ENCODE measurements at places on chromosomes 4 and X. TPM values are rescaled to one million over a fixed set of nuclear protein-coding genes. Genes with fewer than 3 reads are reported as not detected.

The PASD1 gene
- not detected for total RNA-seq

DNA sequence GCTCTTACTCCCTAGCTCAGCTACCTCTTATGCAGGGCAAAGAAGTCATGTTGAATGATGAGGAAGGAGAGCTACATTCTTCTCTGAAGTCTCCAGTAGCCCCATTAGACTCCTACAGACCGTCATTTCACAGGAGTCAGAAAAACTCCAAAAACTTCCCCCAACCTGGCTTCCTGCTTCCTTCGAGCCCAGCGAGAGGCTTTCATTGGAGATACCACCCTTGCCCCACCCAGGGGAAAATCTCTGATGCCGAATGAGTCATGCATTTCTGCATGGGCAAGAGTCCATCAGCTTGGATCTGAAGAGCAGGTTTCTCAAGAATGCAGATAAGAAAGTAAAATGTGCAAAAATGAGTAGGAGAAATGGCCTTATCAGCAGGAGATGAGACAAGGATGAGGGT is 53.0 kb downstream of the ARSF start:
- no peak overlapping the region for H3K27ac ChIP-seq
- no peak overlapping the region for H3K4me3 ChIP-seq
- no peaks in the 10 kb centered on the region for H3K4me1 ChIP-seq
- H3K36me3 ChIP-seq, result no peaks in the 10 kb centered on the region

- no peaks in the 10 kb centered on the region for H3K27me3 ChIP-seq
- H3K4me3 ChIP-seq, result no peak overlapping the region
- no peak for DNase-seq
- no peaks in the 10 kb centered on the region for H3K36me3 ChIP-seq
- H3K27ac ChIP-seq, result no peak overlapping the region
These were observed 38.3 kb downstream of the NDNF start for GRCh38 chr4:121034017-121034416.

- no peaks in the 10 kb centered on the region for H3K36me3 ChIP-seq
- H3K4me1 ChIP-seq, result no peaks in the 10 kb centered on the region
- H3K27ac ChIP-seq, result no peak overlapping the region
- DNase-seq, result no peak
- H3K27me3 ChIP-seq, result no peaks in the 10 kb centered on the region
These were observed 12.5 kb upstream of the CXCL13 start for GRCh38 chr4:77593101-77593500.

DNA sequence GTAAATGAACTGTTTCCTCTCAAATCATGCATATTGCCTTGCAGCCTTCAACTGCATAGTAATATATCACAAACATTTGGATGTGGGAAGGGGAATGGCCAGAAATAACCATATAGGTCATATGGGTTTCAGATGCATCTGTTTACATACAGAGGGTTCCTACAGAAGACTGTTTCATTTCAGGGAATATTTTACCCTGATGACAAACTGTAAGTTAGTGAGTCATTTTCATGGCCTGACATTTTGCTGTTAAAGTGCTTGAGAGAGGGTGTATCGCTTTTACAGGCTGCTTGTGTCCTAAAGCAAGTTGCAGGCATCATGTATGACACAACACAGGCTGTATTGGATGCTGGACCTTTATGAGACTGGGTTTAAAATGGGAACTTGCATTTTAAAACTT is 25.5 kb upstream of the AMOT start:
- no peak overlapping the region for H3K4me3 ChIP-seq
- no peaks in the 10 kb centered on the region for H3K27me3 ChIP-seq
- DNase-seq, result no peak
- no peak overlapping the region for H3K27ac ChIP-seq

GRCh38 chr4:19438233-19438632 is 813.5 kb upstream of the SLIT2 start:
- H3K4me1 ChIP-seq, result no peaks in the 10 kb centered on the region
- DNase-seq, result no peak
- no peak overlapping the region for H3K4me3 ChIP-seq
- peaks cover 9% of the 10 kb centered on the region for H3K36me3 ChIP-seq
- no peak overlapping the region for H3K27ac ChIP-seq
- H3K27me3 ChIP-seq, result peaks cover 5% of the 10 kb centered on the region

- H3K27me3 ChIP-seq, result no peaks in the 10 kb centered on the region
- DNase-seq, result no peak
- no peak overlapping the region for H3K4me3 ChIP-seq
- H3K36me3 ChIP-seq, result no peaks in the 10 kb centered on the region
- H3K4me1 ChIP-seq, result no peaks in the 10 kb centered on the region
- no peak overlapping the region for H3K27ac ChIP-seq
These were observed 297.7 kb upstream of the HAND2 start for GRCh38 chr4:173827707-173828106.

The SERPINA7 gene
- total RNA-seq, result not detected

DNA sequence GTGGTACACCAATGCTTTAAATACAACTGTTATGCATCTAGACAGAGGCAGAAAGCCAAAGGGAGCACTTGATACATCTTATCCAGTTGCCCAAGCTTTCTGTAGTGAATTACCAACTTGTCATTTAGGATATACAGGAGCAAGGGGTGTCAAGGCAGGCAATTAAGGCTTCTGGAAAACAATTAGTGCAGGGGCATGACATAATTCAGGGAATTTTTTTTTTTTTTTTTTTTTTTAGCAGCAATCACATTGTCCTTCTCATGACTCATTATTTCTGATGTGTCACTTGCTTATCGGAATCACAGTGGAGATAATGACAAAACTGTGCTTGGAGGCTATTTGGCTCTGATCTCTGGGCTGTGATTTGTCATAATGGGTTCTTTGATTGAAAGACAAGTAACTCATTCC is 259.5 kb downstream of the ARHGAP24 start:
- no peaks in the 10 kb centered on the region for H3K27me3 ChIP-seq

The ARHGEF38 gene
- not detected for total RNA-seq

- H3K27ac ChIP-seq, result no peak overlapping the region
- peaks cover under 1% of the 10 kb centered on the region for H3K4me1 ChIP-seq
- H3K4me3 ChIP-seq, result no peak overlapping the region
- H3K27me3 ChIP-seq, result no peaks in the 10 kb centered on the region
- H3K36me3 ChIP-seq, result peaks cover 6% of the 10 kb centered on the region
These were observed 195.3 kb upstream of the ANKRD50 start for GRCh38 chr4:124907881-124908280.

DNA sequence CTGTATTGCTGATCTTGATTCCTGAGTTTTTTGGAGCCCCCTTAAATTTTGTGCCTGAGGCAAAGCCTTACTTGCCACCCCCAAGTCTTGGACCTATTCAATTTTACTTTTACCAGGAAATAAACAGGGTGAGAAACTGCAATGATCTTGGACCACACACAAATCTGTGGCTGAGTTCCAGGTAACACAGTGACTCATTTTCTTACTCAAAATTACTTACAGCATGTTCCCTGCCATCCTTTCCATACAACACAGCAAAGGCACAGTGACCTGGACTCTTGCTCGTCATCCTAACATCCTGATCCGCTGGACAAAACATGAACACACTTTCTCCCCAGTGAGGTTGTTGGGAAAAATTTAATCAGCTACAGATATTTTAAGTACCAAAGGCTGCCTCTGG is 60.7 kb upstream of the S100G start:
- no peak overlapping the region for H3K27ac ChIP-seq
- H3K36me3 ChIP-seq, result no peaks in the 10 kb centered on the region
- no peaks in the 10 kb centered on the region for H3K4me1 ChIP-seq
- H3K4me3 ChIP-seq, result no peak overlapping the region
- H3K27me3 ChIP-seq, result no peaks in the 10 kb centered on the region

The SCML2 gene
- 9.5 TPM for total RNA-seq

DNA sequence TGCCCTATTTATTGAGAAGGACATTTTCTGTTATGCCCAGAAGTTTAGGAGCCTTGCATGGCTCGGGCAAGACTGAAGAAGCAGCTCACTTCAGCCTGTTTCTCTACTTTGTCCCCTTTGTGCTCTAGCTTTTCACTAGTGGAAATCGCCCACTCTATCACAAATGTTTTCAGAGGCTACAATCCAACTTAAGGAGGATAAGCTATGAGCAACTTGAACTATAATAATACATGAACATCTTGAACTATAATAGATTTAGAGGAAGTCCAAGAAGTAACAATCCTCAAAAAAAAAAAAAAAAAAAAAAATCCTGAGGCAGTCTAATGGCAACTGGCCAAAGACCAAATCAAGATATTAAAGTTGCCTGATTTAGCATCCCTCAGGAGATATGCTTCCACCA is 452.3 kb downstream of the IL1RAPL1 start:
- no peak overlapping the region for H3K27ac ChIP-seq
- no peaks in the 10 kb centered on the region for H3K27me3 ChIP-seq
- no peak overlapping the region for H3K4me3 ChIP-seq
- no peak for DNase-seq

DNA sequence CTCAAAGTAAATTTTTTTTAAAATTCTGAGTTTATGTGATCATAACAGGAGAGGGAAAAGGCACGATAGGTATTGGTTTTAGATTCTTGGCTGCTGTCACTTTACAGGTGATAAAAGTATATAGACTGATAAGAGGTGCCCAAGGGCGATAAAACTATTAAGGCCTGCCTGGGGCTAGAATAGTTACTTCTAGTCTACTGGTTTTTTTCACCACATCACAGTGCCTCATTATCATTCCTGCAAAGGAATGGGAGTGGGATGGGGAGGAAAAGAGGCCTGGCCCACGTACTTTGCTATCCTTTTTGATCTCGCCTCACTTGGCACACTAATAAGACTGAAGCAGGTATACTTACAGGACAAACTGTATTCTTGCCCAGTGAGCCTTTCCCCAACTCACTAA is 46.6 kb downstream of the CXorf58 start:
- H3K27ac ChIP-seq, result no peak overlapping the region
- no peak for DNase-seq
- no peak overlapping the region for H3K4me3 ChIP-seq
- H3K27me3 ChIP-seq, result no peaks in the 10 kb centered on the region
- H3K36me3 ChIP-seq, result no peaks in the 10 kb centered on the region
- H3K4me1 ChIP-seq, result no peaks in the 10 kb centered on the region

- no peak overlapping the region for H3K27ac ChIP-seq
- no peak for DNase-seq
- no peaks in the 10 kb centered on the region for H3K27me3 ChIP-seq
These were observed 216.6 kb downstream of the DCTD start for GRCh38 chr4:182700362-182701160.

- H3K4me1 ChIP-seq, result peaks cover 5% of the 10 kb centered on the region
- peaks cover 2% of the 10 kb centered on the region for H3K27me3 ChIP-seq
- H3K4me3 ChIP-seq, result no peak overlapping the region
- H3K27ac ChIP-seq, result no peak overlapping the region
- H3K36me3 ChIP-seq, result no peaks in the 10 kb centered on the region
These were observed 149.4 kb downstream of the PDGFRA start for GRCh38 chr4:54378461-54378860.

- no peaks in the 10 kb centered on the region for H3K27me3 ChIP-seq
- H3K27ac ChIP-seq, result no peak overlapping the region
- no peaks in the 10 kb centered on the region for H3K36me3 ChIP-seq
- no peaks in the 10 kb centered on the region for H3K4me1 ChIP-seq
These were observed 863.8 kb upstream of the PABPC4L start for GRCh38 chr4:135065366-135065765.

The SSX4 gene
- 0.71 TPM for total RNA-seq

DNA sequence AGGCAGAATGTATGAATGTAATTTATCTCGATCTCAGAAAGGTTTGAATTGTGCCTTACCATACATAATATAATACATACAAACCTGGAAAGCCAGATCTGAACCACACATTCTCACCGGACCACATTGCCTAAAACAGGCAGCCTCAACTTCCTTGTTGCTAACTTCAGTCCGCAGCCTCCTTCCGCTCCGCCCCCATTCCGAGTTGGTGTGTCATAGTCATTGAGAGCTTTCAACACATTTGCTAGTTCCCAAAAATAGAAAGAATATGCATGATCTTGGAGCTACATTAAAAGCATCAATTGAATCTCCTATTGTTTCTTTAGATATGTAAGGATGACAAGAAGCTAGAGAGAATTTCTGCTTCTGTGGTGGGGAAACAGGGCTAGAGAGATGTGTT is 127.2 kb downstream of the ARHGEF9 start:
- H3K4me1 ChIP-seq, result peaks cover 1% of the 10 kb centered on the region
- no peaks in the 10 kb centered on the region for H3K36me3 ChIP-seq
- H3K27me3 ChIP-seq, result no peaks in the 10 kb centered on the region
- DNase-seq, result no peak
- H3K27ac ChIP-seq, result no peak overlapping the region

DNA sequence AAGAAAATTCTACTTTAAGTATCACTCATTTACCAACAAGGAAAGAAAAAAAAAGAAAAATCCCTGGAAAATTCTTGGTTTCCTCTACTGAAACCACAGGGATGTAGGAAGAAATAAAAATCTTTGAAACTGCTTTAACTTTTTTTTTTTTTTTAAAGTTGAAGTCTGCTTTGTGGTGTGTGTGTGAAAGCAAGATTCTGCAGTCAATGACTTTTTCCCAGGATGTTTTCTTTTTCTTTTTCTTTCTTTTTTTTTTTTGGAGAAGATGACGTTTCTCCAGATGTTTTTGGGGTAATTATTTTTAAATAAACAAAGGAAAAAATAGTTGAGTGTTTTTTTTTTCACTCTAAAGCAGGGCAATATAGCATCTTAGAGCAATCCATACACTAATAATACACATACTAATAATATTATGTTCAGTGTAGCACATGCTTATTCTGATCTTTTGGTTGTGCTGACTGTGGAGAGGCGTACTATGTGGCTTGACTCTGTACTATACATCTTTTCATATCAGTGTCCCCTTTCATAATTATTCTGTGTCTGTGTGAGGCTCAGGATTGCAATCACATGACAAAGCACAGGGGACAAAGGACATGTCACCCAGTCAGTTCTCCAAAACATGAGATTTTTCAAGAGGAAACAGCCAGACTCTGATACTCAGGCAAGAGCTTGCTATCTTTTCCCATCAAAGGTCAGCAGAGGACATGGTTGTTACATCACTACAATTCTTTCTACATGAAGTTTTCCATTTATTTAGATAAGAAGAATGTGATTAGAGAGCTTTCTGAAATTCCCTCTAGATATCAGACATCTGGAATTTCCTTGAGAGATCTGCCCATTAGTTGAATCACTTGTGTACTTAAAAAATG is 111.0 kb downstream of the PDE5A start:
- H3K4me3 ChIP-seq, result no peak overlapping the region
- no peak for DNase-seq
- H3K4me1 ChIP-seq, result no peaks in the 10 kb centered on the region
- H3K27me3 ChIP-seq, result peaks cover 2% of the 10 kb centered on the region

DNA sequence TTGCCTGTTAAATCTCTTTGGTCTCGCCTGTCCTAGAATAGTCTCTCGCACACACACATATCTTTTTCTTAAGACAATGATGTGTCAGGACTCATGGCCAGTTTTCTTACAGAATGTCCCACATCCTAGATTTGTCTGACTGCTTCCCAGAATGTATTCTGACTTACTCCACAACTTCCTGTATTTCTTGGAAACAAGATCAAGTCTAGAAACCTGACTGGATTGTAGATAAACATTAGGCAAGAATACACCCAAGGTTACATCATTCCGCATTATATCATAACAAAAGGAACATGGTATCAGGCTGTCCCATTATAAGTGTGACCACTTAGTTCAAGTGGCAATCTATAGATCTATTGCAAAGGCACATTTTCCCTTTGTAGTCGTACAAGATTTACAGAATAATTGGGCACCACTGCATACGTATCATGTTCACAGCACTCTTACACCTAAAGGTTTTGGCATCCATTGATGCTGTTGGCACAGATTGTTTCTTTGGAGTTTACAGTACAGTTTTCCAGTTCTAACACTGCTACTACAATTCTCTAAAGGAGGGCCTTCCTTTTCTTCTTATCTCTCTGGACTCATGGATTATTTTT is 56.4 kb downstream of the FBXW7 start:
- DNase-seq, result no peak
- H3K27me3 ChIP-seq, result no peaks in the 10 kb centered on the region
- no peaks in the 10 kb centered on the region for H3K4me1 ChIP-seq
- H3K27ac ChIP-seq, result no peak overlapping the region
- no peaks in the 10 kb centered on the region for H3K36me3 ChIP-seq

The MTHFD2L gene
- total RNA-seq, result 14.0 TPM
